ENCODE measurements at places on chromosomes 12 and 14. TPM values are rescaled to one million over a fixed set of nuclear protein-coding genes. Genes with fewer than 3 reads are reported as not detected.

The REP15 gene
- total RNA-seq: 5.4 TPM

The TBX3 gene
- total RNA-seq: 0.89 TPM

The R3HDM2 gene
- total RNA-seq: 3.1 TPM

The KNTC1 gene
- total RNA-seq: 21.7 TPM

The TAS2R13 gene
- 0.39 TPM for total RNA-seq

The MGAT4C gene
- under 0.01 TPM for total RNA-seq

The SLC17A8 gene
- not detected for total RNA-seq

The ZFYVE1 gene
- total RNA-seq: 12.7 TPM

The CPNE6 gene
- not detected for total RNA-seq

The GLIPR1L1 gene
- not detected for total RNA-seq

The MAP3K12 gene
- total RNA-seq: 5.2 TPM

The BMP4 gene
- 17.8 TPM for total RNA-seq

The DUSP16 gene
- total RNA-seq: 6.2 TPM

The CEP290 gene
- total RNA-seq: 2.8 TPM

The HVCN1 gene
- 3.9 TPM for total RNA-seq

The ASCL1 gene
- not detected for total RNA-seq

The ZNF740 gene
- total RNA-seq: 11.8 TPM

The CLEC2A gene
- not detected for total RNA-seq

The GPR137C gene
- total RNA-seq: 0.77 TPM

The FICD gene
- 4.5 TPM for total RNA-seq

The BCL11B gene
- under 0.01 TPM for total RNA-seq

The CIROP gene
- total RNA-seq: not detected

The OTX2 gene
- not detected for total RNA-seq

The SLCO1A2 gene
- total RNA-seq: 0.26 TPM

The KLRC1 gene
- total RNA-seq: not detected

The DLGAP5 gene
- 8.7 TPM for total RNA-seq

The SMIM41 gene
- total RNA-seq: under 0.01 TPM

The AKAP5 gene
- 0.13 TPM for total RNA-seq

The SIX6 gene
- total RNA-seq: not detected

The KCNC2 gene
- total RNA-seq: not detected

The AQP5 gene
- total RNA-seq: under 0.01 TPM

The PTPRQ gene
- not detected for total RNA-seq

The PRKCH gene
- 243 TPM for total RNA-seq

Measured in dermis microvascular lymphatic vessel endothelial cell (primary cell).